HFF-Myc (cell line): ENCODE measurements at places on chromosomes 7 and 10.
A peak's percentile ranks its signal among the peaks of the same experiment; 100 is the strongest.

- no peak for DNase-seq
These were observed 230.9 kb downstream of the CAMK1D start for GRCh38 chr10:12579954-12580858.

DNA sequence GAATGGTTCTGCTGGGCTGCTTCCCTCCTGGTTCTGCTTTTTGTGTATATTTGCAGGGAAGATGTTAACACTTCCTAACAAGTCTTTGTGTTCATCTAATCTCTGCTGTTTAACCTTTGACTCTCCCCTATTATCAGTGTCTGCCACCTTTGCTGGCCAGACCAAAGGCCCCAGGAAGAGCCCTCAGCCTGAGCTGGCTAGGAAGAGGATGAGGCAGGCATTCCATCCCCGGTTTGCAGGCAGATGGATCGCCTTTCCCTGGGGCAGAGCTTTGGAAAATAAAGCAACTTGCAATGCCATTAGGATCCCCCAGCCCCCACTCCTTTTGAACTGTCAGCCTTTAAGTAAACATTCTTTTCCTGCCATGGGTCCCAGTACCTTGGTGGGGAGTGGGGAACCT, 19.0 kb downstream of the DPCD start:
- DNase-seq: no peak

GRCh38 chr10:47348138-47348651, at the start of gene RBP3:
Gene RBP3 (plus strand): TSS chr10:47348363. CDS start chr10:47348485, 122 bp downstream.
- DNase-seq: no peak

DNA sequence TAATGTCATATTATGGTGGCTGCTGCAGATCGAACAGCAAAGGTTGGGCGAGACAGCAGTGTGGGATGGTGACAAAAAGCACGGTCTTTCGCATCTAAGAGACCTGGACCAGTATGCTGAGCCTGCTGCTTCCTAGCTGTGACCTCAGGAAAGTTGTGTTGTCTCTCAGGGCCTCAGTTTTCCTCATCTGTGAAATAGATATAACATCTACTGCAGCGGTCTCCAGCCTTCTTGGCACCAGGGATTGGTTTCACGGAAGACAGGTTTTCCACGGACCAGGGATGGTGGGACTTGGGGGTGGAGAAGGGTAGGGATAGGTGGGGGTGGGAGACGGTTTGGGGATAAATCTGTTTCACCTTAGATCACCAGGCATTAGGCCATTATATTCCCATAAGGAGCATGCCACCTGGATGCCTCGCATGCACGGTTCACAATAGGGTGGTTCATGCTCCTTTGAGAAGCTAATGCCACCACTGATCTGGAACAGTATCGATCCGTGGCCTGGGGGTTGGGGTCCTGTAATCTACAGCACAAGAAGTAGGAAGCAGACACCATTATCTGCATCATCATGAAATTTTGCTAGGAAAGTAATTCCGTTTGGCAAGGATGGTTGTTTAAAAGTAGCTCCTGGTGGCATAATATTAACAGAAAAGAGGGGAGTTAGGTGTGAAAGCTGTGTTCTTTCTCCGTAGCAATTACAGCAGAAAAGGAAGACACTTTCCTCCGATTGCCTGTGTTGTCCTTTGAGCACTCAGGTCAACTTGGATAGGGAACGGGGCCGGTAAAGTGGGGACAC, 10.8 kb downstream of the KLF6 start:
- no peak for DNase-seq

DNA sequence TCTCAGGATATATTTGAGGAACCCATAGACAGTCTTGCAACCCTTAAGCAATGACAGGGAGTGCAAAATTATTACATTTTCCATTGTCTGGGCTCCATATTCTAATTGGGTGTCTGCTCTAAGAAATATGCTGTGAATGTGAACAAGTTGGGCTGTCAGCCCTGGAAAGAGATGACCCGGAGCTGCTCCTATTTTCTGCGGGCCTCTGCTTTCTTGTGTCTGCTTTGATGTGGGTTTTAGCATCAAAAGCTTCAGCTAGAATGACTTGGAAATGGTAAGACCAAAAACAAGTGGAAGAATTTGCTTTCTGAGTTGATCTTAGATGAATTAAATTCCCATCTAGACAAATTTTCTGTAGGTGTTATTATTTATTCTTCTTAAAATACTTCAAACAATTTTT, 343.6 kb upstream of the IGFBP3 start:
- DNase-seq: no peak

- no peak for DNase-seq
These were observed 252.7 kb upstream of the MBL2 start for GRCh38 chr10:53025172-53025711.

- DNase-seq: no peak
These were observed 215.5 kb downstream of the LRMDA start for GRCh38 chr10:75646916-75647315.

DNA sequence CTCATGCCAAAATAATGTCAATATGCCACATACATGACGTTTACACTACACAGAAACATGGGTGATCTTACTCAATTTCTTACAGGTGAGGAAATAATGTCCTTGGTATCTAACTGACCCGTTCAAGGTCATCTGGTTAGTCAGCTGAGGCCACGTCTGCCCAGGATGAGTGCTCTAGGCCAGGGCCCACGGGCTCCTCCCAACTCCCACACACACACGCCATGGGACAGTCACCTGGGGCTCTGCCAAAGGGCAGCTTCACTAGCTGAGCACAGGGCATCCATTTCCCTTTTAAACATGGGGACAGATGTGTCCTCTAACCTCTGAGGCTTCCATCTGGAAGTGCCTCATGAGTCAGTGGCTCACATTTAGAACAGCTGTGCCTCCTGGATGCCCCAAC, 123.9 kb downstream of the TNS3 start:
- DNase-seq: peak; percentile 98

DNA sequence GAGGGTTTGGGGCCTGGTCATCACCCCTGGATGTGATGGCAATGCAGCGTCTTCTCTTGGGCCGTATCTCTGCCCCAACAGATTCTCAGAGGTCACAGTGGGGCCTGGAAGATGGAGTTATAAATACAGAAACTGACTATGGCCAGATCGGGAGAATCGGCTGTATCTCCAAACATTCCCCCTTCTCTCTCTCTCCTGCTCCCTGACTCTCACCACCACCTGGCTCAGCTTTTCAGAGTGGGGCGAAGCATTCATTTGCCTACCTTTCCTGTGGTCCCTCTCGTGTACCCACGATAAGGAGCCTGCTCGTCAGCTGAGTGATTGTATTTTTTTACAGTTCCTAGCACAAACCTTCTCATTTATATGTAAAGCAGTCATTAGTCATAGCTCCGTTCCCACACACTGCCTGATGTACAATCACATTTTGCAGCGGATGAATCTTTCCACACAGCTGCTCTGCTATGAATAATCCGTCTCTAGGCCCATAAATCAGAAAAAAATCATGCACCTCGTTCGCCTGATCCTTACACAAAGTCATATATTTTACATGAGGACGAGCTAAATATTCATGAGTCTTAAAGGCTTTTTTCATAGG, 23.2 kb upstream of the BTRC start:
- DNase-seq: no peak

- no peak for DNase-seq
These were observed 200.8 kb downstream of the ELMO1 start for GRCh38 chr7:37247861-37248260.

DNA sequence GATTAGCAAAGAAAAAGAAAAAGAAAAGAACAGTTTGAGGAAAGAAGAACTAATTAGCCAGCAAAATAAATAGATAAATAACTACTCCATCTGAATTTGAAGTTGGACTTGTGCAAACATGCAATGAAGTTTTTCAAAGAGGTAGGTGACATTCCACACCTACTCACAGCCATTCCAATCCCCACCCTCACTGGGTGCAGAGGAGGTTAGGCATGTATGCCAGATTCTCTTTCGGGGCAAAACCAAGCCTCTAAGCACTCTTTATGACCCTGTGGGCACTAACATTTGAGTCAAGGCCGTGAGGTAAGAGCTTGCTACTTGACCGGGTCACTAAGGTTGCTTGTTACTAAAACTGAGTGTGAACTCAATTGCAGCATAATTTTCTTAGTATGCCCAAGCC, 108.4 kb upstream of the SEMA3A start:
- DNase-seq: no peak

GRCh38 chr7:114051871-114052331, 133.1 kb upstream of the PPP1R3A start:
- no peak for DNase-seq
